ENCODE measurements at places on chromosomes 6 and 20.
A peak's percentile ranks its signal among the peaks of the same experiment; 100 is the strongest.

GRCh38 chr6:28537509-28538140 lies 11.9 kb downstream of the GPX5 start:
- peak; percentile 13 for DNase-seq

DNA sequence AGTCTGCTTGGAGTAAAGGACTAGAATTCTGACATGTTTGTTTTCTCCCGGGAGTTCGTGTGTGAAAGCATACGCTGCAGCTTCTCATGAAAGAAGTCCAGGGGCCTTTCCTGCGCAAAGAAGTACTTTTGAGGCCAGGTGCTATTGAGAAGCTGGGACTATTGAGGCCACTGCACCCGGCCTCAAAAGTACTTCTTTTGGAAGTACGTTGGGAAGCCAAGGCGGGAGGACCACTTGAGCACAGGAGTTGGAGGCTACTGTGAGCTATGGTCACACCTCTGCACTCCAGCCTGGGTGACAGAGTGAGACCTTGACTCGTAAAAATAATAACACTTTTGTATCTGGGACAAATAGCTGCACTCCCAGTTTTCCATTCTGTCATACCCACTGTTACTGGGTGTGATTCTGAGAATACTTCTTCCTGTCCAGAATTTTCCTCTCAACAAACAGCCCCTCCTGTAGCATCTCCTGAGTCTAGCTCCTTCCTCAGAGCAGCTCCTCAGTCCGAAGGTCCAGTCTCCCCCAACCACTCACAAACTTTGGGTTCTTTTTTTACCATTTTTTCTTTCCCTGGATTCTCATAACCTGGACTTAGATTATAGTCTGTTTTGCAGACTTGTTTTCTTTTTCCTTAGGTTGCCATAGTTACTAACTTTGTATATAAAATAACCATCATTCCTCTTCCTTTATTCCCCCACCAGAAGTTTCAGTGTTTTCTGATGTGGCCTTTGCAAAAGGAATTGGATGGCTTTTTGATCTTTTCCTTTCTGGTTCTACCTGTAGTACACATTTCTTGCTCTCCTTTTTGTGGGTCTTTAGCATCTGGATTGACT lies 12.7 kb downstream of the STK35 start:
- no peak for DNase-seq

DNA sequence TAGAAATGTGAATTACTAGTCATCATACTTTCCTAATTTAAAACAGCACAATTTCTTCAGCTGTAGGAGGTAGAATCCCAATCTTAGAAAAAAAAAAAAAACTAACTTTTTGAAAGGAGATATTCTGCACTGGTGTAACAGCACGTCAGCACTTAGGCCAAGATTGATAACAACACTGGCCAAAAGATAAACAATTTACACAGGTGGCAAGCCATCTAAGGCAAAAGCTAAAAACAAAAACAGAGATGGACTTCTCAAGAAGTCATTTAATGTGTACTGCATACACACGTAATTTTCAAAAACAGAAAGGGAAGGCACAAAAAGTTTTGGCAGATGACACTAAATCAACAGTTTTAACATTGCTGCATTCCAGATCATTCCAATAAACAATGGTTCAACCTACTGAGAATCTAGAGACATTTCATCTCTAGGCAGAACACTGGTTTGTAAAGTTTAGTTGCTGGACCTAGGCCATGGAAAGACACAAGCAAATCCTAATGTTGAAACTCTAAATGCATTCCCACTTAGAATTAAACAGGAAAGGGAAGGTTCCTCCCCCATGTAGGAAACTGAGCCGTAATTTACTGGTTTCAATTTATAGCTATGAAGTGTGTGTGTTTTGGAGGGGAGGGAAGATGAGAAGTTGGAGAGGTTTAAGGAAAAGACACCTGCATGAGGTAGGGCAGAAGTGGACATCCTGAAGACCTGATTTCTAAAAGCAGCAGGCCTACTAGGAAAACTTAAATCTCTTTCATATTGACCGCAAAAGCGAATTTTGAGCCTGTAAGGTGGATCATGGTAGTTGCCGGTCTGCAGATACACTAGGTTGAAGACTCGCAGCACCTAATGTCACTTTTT lies 1.3 kb downstream of the GCLC start:
- peak; percentile 33 for DNase-seq

DNA sequence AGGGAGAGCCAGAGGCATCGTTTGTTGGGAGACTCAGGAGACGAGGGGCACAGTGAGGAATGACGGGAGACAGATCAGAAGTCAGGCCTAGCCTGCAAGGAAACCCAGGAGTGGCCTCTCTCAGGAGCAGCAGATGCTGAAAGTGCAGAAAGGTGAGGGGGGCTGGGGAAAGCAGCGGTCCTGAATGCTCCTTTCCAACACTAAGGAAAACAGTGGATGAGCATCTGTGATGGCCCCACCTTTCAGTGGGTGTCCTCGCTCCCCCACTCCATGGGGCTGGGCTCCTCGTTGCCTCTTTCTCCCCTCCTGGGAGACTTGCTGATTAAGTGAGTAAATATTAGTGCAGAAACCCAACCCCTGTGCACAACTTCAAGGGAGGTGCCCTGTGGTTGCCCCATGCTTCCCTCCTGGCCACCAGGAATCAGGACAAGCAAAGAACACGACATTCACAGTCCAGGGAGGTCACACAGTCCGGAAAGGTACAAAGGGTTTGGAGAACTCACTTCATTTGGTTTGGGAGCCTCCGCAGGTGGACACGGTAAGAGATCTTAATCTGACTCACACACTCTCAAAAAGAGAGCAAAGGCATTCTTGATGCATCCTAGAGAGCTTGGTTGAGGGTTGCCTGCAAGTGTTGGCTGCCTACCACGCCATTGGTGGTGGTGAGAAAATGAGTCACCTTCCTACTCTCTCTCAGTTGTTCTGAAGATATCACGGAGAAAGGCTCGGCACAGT lies 9.7 kb upstream of the BPIFB1 start:
- DNase-seq: no peak

DNA sequence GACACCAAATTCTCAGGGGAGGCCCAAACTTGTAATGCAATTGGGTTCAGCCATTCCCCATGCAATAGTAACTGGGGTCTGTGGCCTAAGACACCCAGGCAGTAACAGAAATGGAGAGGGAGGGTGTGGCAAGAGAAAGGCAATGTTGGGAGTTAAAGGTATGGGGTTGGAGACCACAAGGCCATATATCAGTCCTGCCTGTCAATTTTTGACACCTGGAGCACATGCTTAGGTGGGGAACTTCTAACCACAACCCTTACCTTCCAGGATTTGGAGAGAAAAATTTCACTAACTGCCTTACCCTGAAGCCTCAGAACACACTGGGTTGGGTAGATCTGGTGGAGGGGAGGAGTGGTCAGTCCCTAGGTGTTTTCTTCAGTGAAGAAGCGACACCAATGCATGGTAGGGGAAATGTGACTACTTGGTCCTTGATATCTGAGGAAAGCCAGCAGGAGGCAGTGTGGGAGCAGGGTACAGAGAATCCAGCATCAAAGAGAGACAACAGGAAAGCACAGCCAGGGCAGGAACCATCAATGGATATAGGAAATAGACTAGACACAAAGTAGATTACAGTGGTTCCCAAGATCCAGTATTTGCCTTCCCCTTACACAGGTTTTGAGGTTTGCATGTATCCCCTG lies 6.8 kb upstream of the USP49 start:
- peak; percentile 49 for DNase-seq

- no peak for DNase-seq
Measured at GRCh38 chr6:144544266-144544830, 259.2 kb downstream of the UTRN start.

- no peak for DNase-seq
Measured at GRCh38 chr20:24752612-24753011, 196.5 kb upstream of the CST7 start.

- DNase-seq: peak; percentile 95
Measured at GRCh38 chr20:22339091-22339881, 245.1 kb downstream of the FOXA2 start.

DNA sequence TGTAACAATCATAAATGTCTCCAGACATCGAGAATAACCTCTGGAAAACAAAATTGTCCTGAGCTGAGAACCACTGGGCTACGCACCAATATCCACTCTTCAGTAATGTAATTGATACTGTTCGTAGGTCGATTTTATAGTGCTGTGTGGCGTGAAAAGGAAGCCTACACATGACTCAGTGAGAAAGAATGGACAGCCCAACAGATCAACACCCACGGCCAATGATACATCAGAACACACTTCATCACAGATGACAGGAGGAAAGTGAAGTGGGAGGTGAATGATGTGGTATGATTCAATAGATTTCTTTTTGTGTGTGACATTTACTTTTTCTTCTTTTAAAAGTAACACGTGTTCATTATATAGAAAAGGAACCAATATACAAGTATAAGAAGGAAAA lies 93.5 kb downstream of the RPS12 start:
- peak; percentile 75 for DNase-seq

DNA sequence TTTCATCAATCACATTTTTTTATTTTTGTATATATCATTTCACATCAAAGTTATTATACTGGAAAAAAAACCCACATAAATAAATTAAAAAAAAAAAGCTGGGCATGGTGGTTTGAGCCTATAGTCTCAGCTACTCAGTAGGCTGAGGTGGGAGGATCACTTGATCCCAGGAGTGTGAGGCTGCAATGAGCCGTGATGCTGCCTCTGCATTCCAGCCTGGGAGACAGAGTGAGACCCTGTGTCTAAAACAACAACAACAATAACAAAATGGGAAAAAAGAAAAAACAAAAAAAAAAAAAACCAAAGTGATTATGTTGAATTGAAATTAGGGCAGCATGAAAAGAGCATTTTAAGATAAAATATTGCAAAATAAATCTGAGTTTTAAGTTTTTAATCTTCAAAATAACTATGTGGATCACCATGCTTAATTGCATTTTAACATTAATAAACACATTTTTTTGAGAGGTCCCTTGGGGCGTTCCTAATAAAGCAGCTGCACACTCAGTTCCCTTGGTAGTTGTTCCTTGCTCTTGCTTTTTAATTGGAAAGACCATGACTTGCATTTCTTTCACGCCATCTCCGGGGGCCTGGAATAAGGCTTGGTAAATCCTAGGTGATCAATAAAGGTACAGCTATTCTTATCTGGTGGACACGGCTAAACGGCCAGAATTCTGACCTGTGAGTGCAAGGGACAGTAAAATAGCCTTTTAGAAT lies 15.1 kb downstream of the NOX3 start:
- no peak for DNase-seq

DNA sequence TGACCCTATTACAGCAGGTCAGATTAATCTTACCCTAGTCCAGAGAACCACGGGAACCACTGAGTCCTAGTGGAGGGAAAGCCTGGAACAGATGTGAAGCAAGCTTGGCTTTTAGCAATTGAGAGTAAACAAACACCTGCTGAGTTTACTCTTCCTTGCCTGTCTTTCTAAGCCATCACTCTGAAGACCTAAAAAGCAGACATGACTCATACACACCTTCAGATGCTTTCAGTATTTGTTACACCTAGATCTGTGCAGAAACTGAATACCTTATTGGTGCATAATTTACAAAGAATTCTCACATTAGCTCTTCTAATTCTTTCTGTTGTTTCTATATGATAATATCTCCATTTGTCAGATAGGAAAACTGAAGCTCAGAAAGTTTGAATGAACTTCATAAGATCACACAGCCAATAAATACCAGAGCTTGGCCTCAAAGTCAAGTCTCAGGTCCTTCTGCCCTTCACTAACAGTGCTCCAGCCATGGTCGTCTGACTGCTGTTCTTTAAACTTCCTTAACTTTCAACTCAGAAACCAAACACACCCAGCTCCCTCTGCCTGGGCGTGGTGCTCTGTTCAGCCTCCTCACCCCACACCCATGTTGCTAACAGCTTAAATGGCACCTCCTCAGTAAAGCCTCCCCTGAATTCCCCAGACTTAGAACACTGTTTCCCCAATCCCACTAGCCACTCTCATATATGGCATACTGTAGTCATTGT lies 8.6 kb upstream of the GABBR1 start:
- DNase-seq: no peak

- peak; percentile 64 for DNase-seq
Measured at GRCh38 chr20:11799281-11799684, 118.4 kb upstream of the BTBD3 start.

All from PC-3 (cell line).